Right renal pelvis (tissue), 4 donors: ENCODE measurements at places on chromosomes 4 and X.

GRCh38 chr4:64272432-64272831 is 136.8 kb downstream of the TECRL start:
- DNase-seq: no peak

DNA sequence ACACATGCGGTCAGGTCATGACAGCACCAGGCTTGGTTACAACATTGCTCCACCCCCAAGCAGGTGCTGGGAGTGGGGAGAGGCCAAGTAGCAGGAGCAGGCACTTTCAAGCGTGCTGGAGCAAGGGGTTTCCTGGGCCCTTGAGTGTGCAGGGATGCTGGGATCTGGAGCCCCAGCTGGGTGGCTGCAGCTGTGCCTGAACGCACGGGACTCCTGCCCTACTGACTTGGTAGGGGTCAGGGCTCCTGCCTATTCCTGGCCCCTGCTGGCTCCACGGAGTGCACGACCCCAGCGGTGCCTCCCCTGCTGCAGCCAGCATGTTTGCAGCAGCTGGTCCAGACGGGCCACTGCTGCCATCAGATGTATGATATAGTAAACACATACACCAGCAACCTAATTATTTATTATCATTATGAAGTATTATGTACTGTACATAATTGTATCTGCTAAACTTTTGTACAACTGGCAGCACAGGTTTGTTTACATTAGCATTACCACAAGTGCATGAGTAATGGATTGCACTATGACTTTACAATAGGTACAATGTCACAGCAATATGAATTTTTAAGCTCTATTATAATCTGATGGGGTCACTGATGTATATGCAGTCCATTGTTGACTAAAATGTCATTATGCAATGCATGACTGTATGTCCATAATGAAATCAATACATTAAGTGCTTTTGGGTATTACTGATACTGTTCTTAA is 620.6 kb downstream of the RAPGEF2 start:
- no peak for DNase-seq

GRCh38 chrX:65406532-65406931 is 128.1 kb downstream of the LAS1L start:
- DNase-seq: no peak

- DNase-seq: no peak
These were observed 1.7 kb upstream of the BMP2K start for GRCh38 chr4:78774417-78774816.

GRCh38 chr4:177901786-177902185 is 459.5 kb upstream of the AGA start:
- no peak for DNase-seq

GRCh38 chr4:139978692-139979091 is 175.3 kb downstream of the MAML3 start:
- no peak for DNase-seq

DNA sequence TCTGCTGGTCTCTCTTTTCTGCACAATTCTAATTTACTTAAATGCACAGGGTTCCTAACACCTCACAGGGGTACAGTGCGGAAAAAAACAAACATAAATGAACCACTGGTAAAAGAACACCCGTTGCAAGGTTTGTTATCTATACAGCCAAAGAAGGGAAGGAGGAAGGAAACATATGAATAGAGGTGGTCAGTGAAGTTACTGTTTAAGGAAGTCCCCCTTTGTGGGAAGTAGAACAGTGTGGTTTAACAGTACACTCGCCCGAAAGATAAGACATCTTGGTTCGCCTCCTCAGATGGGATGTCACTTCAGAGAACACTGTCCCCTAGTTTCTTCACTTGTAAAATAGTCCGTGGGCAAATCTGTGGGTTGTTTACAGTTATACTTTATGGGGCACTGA is 57.5 kb downstream of the TEC start:
- DNase-seq: no peak

GRCh38 chr4:85696661-85697060 is 221.7 kb downstream of the ARHGAP24 start:
- no peak for DNase-seq

- no peak for DNase-seq
These were observed 120.2 kb downstream of the KLHL8 start for GRCh38 chr4:87100168-87100567.

DNA sequence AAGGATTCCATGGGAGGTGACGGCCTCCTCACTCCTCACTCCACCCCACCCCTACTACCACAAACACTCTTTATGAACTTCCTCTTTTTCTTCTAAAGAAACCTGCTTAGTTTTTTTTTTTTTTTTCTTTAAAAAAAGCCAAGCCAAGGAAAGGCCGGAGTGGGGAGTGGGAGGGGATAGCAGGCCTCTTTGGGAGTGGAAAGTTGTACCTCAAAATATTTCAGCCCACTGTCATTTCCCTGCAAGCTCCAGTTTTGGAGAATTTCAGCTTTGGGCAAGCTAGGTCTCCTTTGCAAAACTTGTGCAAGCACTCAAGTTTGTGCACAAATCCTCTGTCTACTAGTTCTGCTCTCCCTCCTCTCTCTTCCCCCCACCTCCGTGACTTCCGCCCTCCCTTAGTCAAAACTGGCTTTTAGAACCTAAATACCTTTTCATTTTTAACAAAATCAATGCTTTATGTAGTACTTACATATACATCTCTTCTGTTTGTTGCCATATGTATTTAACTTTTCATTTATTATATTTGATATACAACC is 512 bp upstream of the ANTXR2 start:
- DNase-seq: no peak

DNA sequence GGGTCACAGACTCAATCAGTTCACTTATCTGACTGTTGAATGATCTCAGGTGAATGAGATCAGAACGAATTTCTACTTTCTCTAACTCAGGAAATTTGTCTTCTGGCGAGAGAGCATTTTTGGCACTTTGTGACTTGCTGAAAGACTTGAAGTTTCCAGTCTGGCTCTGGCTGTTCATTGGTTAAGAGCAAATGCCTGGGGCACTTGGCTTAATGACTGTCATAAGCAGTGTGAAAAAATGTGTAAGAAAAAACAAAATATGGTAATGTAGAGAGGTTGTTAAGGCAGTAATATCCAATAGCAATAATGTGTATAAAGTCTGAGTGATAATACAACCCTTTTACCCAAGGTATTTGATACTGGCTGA is 71.3 kb upstream of the PGRMC2 start:
- DNase-seq: no peak

DNA sequence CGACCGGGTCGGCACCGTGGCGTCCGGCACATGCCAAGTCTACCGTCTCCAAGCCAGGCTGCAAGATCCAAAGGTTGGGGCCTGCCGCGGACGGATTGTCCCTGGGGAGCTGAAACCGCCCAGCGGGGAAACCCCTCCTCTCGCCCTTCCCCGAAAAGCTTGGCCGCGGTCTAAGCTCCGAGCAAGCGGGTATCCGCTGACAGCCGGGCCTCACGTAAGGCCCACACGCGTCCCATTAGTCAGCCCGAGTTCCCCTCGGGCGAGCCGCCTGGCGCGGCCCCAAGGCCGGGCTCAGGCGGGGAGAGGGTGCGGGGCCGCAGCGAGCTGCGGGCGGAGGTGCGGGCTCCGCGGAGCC is 6.8 kb upstream of the BCOR start:
- no peak for DNase-seq

DNA sequence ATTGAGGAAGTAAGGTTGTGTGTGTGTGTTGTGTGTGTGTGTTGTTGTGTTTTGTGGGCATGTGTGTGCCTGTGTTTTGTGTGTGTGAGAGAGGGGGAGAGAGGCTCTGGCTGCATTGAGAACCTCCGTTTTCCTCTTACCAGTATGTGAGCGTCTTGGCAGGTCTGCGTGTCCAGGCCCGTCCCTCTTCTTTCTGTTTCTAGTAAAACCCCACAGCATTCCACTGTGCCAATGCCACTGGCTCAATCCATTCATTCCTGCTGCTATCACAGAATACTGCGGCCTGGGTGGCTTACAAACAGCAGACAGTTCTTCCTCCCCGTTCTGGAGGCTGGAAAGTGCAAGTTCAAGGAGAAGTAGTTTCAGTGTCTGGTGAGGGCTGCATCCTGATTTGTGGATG is 15.5 kb upstream of the HTRA3 start:
- no peak for DNase-seq

DNA sequence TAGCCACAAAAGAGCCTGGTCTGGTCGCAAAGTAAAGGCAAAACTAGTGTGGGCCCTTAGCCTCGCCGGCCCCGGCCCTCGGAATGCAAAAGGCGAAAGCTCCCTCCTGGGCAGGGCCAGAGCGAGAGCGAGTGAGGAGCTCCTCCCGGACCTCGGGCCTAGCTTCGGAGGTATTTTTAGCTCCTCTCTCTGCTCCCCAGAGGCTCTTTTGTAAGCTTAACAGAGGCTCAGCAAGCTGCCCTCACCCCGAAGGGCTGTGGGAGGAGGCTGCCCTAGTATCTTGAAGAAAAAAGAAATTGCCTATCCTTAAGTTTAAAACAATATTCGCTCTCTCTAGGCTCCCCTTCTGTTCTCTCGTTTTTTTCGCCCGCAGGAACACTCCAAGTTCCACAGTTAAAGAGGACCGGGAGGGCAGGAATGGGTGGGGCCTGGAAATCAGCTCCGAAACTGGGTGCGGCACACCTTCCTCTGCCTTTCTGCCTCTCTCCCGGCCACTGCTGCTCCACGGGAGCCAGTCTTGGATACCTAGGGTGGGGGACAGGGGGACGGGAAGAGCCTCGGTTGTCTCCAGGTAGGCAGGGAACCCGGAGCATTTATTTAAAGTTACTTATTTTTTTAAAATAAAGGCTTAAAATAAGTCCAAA is 12.1 kb downstream of the HAND2 start:
- no peak for DNase-seq

DNA sequence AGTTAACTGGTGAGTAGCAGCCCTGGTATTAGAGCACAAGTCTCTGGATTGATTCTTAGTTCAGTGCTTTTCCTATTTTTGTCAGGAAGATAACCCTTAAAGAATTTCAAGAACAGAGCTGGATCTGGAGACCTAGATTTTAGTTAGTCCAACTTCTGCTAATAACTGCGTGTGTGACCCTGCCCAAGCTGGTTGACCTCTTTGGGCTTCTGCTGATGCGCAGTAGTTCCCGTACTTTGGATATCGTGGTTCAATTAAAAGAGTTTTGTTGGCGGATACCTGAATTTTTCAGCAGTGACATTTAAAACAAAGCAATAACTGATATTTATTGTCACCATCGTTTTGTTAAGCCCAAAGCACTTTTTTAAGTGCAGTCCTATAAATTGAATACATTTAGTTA is 9.3 kb downstream of the MSMO1 start:
- DNase-seq: no peak

DNA sequence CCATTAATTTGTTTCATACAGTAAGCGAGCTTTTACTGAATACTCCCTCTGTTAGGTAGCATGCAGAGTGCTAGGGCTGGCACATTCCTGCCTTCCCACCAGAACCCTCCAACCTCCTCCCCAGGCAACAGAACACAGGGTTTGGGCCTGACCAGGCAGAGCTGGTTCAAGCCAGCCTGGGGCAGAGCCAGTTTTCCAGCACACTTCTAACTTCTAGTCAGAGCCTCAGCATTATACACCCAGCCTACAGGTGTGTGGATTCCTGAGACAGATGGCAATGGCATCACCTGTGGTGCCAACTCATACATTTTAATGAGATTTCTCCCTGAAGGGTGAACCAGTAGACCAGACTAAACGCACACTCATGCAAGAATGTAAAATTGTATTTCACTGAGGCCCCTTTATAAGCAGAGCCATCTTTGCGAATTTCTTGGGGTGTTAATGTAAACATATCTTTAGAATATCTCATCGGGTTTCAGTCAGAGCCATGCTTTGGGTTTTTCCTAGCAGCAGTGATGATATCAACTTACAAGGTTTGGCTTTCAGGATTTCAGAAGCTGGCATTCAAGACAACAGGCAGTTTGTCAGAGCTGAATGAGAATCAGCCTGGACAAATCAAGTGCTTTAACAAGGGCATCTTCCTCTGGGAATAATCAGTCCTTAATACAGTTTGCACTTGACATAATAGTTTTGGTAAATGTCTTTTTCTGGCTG is 92.0 kb downstream of the GATB start:
- no peak for DNase-seq

DNA sequence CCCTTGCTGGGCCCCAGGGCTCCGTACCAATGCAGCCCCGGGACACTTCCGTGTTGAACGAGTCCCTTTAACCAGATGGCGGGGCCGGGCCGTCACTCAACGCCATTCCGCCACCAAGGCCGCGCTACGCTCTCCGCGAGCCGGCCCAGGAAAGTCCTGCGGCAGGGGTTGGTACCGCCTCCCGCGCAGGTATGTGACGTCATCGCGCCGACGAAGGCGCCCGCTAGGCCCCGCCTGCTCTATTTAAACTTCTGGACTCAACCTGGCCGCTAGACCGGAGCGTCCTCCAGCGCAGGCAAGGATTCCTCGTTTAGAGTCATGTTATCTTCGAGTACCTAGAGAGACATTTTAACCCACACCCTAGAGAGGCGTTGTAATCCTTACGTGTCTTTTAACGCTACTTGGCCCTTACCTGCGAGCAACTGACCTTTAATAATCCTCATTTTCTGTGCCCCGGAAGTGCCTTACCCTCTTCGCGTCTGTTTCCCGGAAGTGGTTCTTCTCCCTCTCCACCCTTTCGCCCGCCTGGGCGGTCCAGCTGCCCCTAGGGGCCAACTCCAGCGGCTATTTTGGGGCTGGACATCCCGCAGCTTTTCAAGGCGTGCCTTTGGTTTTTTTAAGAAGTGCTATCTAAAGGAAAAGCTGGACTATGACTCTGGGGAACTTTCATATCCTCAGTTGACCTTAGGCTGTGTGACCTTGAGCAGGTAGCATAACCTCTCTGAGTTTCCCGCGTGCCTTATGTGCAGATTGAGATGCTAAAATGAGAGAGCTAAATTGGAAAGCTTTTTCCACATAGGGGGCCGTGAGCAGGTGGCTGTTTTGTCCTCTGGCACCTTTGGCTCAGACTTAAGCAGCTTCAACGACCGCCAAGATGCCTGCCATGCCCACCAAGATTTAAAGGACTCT is at the start of gene PNPLA4:
TSS of gene PNPLA4 (minus strand) at position 155 of the 909 bp plus-strand sequence. CDS start 1,294 bp downstream, outside the sequence.
- DNase-seq: peak; percentile 56

DNA sequence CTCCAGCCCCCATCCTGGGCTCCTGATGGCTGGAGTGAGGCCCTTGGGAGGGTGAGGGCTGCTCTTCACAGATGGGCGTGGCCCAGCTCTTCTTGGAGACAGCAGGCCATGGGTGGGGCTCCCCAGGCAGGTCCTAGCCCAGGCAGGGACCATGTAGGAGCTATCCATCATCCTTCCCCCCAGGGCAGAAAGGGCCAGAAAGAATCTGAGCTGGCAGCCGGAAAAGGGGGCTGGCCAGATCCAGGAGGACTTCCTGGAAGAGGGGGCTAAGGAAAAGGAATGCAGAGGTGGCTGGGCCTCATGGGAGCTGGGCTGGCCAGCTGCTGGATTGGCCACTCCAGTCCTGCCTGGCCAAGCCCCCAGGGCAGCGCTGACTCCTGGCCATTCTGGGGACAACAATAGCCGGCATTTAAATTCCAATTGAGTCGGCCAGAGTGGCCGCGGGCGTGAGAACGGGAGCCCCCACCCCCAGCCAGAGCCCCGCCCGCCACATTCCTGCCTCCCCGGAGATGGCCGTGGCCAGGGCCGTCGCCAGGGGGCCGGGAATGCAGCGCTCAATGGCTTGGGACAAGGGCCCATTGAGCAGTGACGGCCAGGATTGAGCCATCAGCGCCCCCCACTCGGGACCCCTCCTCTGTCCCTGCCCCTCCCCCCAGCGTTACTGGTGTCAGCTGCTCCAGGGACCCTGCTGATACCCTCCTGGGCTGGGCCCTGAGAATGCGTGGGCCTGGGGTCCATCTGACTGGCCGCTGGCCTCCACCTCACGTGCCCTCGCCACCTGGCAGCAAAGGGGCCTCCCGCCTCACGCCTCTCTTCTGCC is 15.1 kb upstream of the FGFR3 start:
- DNase-seq: no peak
